NCI-H524 (cell line): ENCODE measurements at places on chromosomes 12 and 14.

GRCh38 chr12:4956054-4956453 lies 46.3 kb downstream of the KCNA1 start:
- no peak for DNase-seq

DNA sequence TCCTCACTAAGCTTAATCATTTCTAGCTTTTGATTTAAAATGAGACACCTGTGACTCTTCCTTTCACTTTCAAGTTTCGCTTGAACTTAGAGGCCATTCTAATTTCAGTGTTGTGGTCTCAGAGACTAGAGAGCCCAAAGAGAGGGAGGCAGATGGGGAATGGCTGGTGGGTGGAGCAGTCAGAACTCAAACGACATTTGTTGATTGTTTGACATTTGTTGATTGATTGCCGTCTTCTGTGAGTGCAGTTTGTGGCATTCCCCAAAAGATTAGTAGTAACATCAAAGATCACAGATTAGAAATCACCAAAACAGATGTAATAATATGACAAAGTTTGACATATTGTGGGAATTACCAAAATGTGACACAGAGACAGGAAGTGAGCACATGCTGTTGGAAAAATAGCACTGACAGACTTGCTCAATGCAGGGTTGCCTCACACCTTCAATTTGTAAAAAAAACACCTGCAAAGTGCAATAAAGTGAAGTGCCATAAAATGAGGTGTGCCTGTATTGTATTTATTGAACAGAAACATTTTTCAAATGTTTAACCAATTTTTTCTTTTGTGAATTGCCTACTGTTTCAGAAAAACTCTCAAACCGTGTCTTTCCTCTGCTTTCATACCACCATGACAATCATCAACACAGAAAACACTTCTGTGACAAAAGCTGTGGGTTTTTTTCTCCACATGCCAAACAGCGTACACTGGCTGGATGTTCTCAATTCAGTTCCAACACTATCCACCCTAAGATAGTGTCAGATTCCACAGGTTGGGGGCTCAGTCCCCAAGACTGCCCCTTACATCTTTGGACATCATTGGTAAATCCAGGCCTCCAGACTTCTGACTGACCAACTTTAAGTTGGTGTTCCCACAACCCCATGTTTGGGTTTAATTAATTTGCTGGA lies 376.3 kb upstream of the RGS6 start:
- no peak for DNase-seq

GRCh38 chr12:75437564-75437963 lies 43.0 kb upstream of the GLIPR1 start:
- no peak for DNase-seq

DNA sequence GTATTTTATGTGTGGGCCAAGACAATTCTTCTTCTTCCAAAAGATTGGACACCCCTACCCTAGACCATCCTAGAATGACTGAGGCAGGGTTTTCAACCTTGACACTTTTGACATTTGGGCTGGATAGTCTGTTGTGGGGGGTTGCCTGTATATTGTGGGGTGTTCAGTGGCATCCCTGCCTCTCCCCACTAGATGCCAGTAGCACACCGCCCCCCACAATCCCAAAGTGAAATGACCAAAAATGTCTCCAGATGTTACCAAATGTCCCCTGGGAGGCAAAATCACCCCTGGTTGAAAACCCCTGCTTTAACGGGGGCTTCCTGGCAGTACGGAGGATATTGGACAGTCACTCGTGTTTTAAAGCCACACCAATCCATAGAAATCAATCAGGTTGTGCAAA lies 219.6 kb downstream of the PHETA1 start:
- DNase-seq: no peak

DNA sequence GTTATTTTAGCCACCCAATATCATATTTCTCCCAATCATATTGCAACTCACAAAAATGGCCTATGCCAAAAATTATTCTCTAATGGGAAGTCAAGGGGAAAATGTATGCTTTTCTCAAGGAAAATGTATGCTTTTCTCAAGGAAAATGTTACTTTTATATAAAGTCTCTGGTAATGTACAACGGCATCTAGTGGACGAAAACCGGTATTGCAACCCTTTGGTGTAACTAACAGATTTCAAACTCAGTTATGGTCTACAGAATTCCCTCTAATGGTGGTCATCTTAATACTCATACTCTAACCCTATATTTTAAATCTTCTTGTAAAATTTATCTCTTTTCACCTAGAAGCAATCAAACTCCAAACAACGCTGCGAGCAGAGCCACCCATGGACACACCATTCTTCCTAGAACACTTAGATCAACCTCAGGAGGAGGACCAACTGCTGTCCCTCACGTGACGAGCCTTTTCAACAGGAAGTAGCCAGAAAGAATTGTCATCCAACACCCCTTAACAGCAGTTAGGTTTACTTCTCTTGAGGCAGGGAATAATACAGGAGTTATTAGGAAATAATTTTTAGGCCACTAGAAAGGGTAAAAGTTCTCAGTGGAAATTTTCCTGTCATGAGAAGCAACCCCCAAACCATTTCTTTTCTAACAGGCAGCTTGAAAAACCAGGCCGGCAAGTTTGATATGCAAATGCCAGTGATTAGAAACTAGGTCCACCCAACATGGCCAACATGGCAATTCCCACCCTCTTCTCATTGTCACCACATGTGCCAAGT lies 20.1 kb downstream of the APOBEC1 start:
- DNase-seq: no peak

- DNase-seq: no peak
These were observed 555 bp upstream of the RTN1 start for GRCh38 chr14:59871166-59871495.

DNA sequence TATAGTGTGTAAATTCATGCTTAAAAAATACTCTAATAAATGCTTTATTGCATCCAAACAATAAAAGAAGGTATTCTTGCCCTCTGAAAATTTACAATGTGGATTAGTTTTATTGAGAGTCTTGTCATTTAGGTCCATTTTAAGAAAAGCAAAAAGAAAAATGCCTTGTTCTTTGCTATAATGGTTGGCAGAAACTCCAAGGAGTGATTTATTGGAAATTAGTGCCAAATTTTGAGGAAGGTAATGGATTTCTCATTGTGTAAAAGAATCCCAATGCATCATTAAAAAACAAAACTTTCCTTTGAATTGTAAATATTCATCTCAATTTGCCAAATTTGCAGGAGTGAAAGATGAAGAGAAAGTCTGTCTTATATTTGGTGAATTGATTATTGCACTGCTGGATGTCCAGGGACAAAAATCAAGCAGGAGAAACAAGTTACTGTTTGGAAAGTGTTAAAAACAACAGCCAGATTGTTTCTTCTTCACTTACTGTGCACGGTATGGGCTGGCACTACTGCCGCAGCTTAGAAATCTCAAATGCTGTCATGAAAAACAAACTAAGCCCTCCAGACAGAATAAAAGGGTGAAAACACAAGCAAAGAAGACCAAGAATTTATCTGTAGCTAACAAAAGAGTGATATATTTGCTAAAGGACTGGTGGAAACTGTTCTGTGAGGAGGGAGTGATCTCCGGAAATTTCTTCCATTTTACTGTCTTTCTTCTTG lies 511.7 kb downstream of the TMTC2 start:
- no peak for DNase-seq

DNA sequence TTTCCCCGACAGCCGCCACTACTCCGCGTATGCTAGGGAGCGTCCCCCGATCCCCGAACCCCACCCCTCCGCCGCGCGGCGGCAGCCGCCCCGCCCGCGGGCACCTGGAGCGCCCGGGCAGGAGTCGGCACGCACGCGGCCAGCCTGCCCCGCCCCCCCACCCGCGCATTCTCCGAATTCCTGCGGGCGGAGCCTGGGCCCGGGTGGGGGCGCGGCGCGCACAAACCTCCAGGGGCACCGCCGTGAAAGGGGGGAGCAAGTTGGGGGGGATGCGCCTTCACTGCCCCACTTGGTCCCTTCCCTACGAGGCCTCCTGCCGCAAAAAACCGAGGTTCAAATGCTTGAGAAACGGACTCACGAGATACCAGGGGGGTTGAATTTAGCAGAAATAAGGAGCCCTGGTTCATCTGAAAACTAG lies 1.7 kb downstream of the AJUBA start:
- DNase-seq: no peak
